Stimulated activated naive B cell treated with anti-CD40 and anti-IgM and Interleukin-4, amounts not matched to agents 10 μg/mL and 1 μg/mL and 100 μg/mL, for 72 hours (primary cell): ENCODE measurements at places on chromosomes 11 and 22.

DNA sequence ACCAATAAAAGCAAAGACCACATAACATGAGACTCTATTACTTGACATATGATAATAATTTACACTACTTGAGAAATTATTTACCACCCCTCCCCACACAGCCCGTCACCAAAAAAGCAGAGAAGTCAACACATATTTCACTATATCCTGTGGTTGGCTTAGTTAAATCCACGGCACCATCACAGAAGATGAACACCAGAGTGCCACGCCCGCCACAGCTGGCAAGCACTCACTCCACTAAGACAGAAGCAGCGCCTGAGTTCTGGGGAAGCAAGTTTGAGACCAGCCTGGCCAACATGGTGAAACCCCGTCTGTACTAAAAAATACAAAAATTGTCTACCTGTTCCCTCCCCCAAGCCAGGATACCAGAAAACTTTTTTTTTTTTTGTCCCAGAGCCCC is 53.1 kb downstream of the PACSIN2 start:
- DNase-seq = no peak
- H3K4me1 ChIP-seq = peaks cover 43% of the 10 kb centered on the region
- H3K36me3 ChIP-seq = peaks cover 13% of the 10 kb centered on the region
- no peaks in the 10 kb centered on the region for H3K27me3 ChIP-seq

GRCh38 chr11:32056438-32056837 is 34.4 kb upstream of the RCN1 start:
- H3K36me3 ChIP-seq = no peaks in the 10 kb centered on the region
- peaks cover 23% of the 10 kb centered on the region for H3K27me3 ChIP-seq
- no peak for DNase-seq
- H3K27ac ChIP-seq = no peak overlapping the region
- H3K4me1 ChIP-seq = no peaks in the 10 kb centered on the region

- H3K27me3 ChIP-seq = peaks cover 17% of the 10 kb centered on the region
- no peak overlapping the region for H3K27ac ChIP-seq
- H3K4me1 ChIP-seq = no peaks in the 10 kb centered on the region
- DNase-seq = no peak
- H3K4me3 ChIP-seq = no peak overlapping the region
- H3K36me3 ChIP-seq = no peaks in the 10 kb centered on the region
These were observed 682.3 kb downstream of the TBC1D22A start for GRCh38 chr22:47444746-47445065.

- H3K4me1 ChIP-seq = no peaks in the 10 kb centered on the region
- H3K4me3 ChIP-seq = no peak overlapping the region
- no peak for DNase-seq
- no peak overlapping the region for H3K27ac ChIP-seq
These were observed 17.2 kb upstream of the BMAL1 start for GRCh38 chr11:13260201-13260962.

DNA sequence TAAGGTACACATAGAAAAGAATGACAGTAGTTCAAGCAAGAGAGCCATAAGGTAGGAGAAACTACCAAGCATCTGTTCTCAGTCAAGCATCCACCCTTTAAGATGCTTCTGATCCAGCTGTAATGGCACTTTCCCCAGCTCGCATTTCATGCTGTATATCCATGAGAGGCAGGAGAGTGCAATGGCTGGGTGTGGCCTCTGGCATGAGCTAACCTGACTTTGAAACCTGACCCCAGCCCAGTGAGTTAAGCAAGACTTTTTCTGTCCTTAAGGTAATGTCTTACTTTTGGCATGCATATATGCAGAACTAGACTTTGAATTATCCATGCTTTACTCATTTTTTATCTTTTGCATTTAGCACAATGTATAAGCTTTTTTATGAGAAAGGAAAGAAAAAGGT is 79.8 kb upstream of the CNTN5 start:
- H3K4me1 ChIP-seq = no peaks in the 10 kb centered on the region
- H3K4me3 ChIP-seq = no peak overlapping the region
- DNase-seq = no peak
- no peaks in the 10 kb centered on the region for H3K27me3 ChIP-seq
- no peak overlapping the region for H3K27ac ChIP-seq

- H3K27me3 ChIP-seq = peaks cover 65% of the 10 kb centered on the region
- no peak for DNase-seq
- no peak overlapping the region for H3K27ac ChIP-seq
- H3K4me3 ChIP-seq = no peak overlapping the region
- H3K36me3 ChIP-seq = peaks cover 4% of the 10 kb centered on the region
- H3K4me1 ChIP-seq = peaks cover 11% of the 10 kb centered on the region
These were observed 3.1 kb downstream of the MAPK8IP2 start for GRCh38 chr22:50603511-50604255.

GRCh38 chr22:47238690-47239473 is 476.4 kb downstream of the TBC1D22A start:
- no peaks in the 10 kb centered on the region for H3K4me1 ChIP-seq
- no peak overlapping the region for H3K4me3 ChIP-seq
- no peak for DNase-seq

GRCh38 chr11:72471005-72471898 is 36.9 kb upstream of the CLPB start:
- no peak overlapping the region for H3K27ac ChIP-seq
- H3K4me3 ChIP-seq = peak overlapping the region; percentile 66
- peak; percentile 47 for DNase-seq
- peaks cover 61% of the 10 kb centered on the region for H3K27me3 ChIP-seq
- H3K4me1 ChIP-seq = peaks cover 2% of the 10 kb centered on the region

DNA sequence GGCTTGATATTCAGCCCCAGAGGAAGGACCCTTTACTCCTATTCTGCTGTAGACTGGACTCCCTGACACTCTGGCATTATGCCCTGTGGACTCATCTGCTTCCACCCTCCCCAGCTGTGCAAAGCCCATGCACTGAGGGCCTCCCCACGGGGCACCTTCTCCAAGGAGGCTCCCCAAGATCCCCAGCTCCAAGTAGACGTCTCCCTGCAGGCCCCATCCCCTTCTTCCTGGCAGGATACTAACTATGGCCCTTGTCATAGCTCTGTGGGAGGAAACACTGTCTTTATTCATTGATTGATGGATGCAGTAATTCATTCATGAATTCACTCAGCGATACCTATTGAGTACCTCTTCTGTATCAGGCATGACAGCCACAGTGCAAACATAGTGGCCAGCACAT is 15.3 kb upstream of the APOL6 start:
- peaks cover 7% of the 10 kb centered on the region for H3K4me1 ChIP-seq
- H3K27ac ChIP-seq = no peak overlapping the region
- peaks cover 2% of the 10 kb centered on the region for H3K36me3 ChIP-seq
- no peak overlapping the region for H3K4me3 ChIP-seq
- no peak for DNase-seq

DNA sequence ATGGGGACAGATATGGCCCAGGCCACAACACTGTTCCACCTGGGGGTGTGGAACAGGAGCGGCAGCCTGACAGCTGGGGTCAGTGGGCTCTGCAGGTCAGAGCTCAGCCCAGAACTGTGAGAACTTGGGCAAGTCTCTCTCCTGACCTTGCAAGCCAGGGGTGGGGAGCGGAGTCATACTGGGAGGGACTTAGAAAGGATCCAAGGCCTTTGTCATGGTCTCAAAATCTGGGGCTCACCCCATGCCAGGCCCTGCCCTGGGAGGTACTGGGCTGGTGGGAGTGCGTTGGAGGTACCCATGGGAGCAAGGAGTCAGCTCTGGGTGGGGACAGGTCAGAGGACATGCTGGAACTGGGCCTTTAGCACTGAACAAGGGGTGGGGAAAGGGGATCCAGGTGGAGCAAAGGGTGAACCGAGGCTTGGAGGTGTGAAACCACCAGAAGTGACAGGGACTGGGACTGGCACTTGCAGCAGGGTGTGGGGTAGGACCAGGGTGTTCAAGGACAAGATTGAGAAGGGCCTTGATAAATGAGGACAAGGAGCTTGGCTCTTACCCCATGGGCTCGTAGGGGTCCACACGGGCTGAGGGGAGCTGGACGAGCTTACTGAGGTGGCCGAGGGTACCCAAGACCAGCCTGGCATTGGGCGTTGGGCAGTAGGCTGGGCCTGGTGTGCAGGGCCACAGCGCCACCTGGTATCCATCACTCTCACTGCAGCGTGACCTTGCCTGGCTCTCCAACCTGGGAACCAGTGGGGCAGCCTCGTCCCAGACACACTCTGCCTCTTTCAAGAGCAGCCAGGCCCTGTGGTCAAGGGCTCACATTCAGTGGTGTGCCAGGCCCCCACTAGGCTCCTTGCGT is 7.4 kb upstream of the PMM1 start:
- H3K4me3 ChIP-seq = no peak overlapping the region
- peak; percentile 23 for DNase-seq
- H3K36me3 ChIP-seq = peaks cover 50% of the 10 kb centered on the region

GRCh38 chr22:32557444-32557843 is 82.8 kb downstream of the FBXO7 start:
- no peak overlapping the region for H3K4me3 ChIP-seq
- H3K27ac ChIP-seq = no peak overlapping the region
- no peak for DNase-seq
- no peaks in the 10 kb centered on the region for H3K4me1 ChIP-seq

DNA sequence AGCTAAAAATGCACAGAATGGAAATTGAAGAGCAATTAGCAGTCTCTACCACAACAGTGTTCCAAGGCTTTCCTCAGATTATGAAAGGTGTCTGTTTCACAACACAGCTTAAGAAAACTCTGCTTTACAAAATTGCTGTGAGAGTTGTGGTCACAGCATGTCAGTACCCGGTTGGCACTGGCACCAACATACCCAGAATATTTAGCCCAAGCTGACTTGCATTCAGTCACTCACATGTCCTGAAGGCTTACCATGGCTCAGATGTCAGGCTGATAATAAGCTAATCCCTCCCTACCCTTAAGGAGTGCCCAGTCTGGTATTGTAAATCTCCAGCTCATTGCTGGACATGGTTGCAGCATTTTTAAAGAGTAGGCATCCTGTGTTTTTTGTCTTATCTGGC is 14.9 kb downstream of the NCR3LG1 start:
- H3K36me3 ChIP-seq = peaks cover 52% of the 10 kb centered on the region
- no peak for DNase-seq
- no peaks in the 10 kb centered on the region for H3K27me3 ChIP-seq
- no peaks in the 10 kb centered on the region for H3K4me1 ChIP-seq

DNA sequence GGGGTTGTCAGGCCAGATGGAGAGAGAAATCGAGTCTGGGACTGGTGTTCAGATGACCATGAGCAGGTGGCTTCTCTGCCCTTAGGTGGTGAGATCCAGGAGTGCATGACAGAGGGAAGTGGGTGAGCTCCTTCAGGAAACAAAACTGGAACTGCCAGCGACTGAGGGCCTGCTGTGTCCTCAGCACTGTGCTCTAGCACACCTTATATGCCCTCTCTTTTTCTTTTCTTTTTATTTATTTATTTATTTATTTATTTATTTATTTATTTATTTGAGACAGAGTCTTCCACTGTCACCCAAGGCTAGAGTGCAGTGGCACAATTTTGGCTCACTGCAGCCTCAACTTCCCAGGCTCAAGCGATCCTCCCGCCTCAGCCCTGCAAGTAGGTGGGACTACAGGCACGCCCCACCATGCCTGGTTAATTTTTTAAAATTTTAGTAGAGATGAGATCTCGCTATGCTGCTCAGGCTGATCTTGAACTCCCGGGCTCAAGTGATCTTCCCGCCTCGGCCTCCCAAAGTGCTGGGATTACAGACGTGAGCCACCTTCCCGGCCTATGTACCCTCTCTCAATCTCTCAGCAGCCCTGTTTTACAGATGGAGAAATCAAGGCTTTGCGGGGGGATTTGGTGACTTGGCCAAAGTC is 14.8 kb upstream of the RASD2 start:
- H3K36me3 ChIP-seq = peaks cover 1% of the 10 kb centered on the region
- H3K4me3 ChIP-seq = no peak overlapping the region
- H3K4me1 ChIP-seq = peaks cover 13% of the 10 kb centered on the region
- peaks cover 22% of the 10 kb centered on the region for H3K27me3 ChIP-seq
- no peak overlapping the region for H3K27ac ChIP-seq
- DNase-seq = no peak

DNA sequence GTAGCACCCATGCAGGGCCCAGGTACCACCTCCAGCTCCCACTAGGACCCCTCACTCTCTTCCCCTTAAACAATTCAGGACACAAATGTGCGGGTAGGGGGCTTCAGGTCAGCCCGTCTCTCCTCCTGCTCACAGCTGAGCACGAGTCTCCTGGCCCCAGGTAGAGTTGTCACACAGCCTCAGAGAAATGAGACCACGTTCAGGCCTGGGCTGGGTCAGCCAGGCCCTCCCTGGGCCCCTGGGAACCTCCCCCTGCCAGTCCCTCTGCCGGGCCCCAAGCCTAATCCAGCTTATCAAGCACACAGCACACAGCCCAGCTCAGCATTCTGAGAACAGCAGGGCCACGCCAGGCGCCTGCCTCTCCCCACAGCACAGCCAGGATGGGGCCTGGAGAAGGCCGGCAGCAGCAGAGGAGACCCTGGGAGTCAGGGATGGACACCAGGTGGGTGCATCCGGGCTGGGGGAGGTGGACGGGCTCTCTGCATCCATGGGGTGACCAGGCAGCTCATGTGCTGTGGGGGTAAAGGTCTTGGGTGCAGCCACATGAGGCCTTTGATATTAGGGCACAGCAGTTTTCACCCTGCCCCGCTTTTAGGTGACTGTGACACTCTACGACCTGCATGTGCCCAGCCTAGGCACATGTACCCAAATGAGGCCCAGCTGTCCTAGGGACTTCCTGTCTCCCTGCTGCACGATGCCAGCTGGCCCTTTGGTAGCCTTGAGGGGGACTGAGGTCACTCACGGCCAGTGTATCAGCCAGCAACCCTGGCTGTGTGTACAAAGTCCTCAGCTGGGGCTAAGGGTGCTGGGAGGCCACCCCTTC is 87.0 kb downstream of the MORC2 start:
- no peaks in the 10 kb centered on the region for H3K36me3 ChIP-seq
- H3K27me3 ChIP-seq = peaks cover 6% of the 10 kb centered on the region
- no peak for DNase-seq
- no peak overlapping the region for H3K27ac ChIP-seq
- peaks cover 8% of the 10 kb centered on the region for H3K4me1 ChIP-seq

DNA sequence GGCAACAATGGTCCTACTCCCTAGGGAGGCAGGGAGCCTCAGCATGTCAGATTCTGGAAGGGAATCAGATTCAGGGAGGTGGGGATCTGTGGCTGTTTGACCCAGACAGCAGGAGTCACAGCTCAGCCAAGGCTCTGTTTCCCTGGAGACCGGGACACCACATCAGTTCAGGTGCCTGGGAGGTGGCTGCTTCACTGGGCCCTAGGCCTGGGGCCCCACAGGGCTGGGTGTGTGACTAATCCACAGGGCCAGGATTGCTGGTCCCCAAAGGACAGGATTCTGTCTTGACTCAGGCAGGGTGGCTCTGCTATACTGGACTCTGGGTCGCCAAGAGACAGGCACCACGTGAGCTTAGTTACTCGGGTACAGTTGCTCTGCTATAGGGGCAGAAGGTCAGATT is 3.5 kb upstream of the OR5AN1 start:
- H3K4me1 ChIP-seq = peaks cover 4% of the 10 kb centered on the region
- no peak overlapping the region for H3K27ac ChIP-seq
- no peak for DNase-seq
- no peak overlapping the region for H3K4me3 ChIP-seq
- no peaks in the 10 kb centered on the region for H3K36me3 ChIP-seq

GRCh38 chr22:30129636-30130035 is 49.4 kb downstream of the HORMAD2 start:
- no peaks in the 10 kb centered on the region for H3K4me1 ChIP-seq
- H3K36me3 ChIP-seq = no peaks in the 10 kb centered on the region
- peaks cover 6% of the 10 kb centered on the region for H3K27me3 ChIP-seq
- H3K4me3 ChIP-seq = no peak overlapping the region
- no peak for DNase-seq
